GM20000 (cell line): ENCODE measurements at places on chromosomes 1 and 21.
A peak's percentile ranks its signal among the peaks of the same experiment; 100 is the strongest.

DNA sequence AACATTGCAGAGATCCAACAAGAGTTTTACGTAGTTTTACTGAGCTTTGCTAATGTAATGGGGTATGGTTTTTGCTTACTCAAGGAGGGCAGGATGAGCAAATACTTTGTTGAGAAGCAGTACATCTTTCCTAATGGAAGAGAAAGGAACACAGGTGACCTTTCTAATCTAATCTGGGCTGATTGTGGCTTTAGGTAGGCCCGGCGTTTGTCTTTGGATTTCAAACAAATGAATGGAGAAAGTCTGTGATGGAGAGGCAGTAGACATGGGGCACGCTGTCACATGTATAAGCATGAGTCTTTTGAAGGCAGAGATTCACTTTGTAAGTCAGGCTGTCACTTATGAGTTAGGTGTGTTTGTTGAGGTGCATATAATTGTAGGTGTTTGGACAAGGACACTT, 1.7 kb downstream of the PLEKHM2 start:
- DNase-seq = no peak

GRCh38 chr1:216804111-216804510, 80.9 kb upstream of the ESRRG start:
- no peak for DNase-seq

GRCh38 chr1:63730211-63730610, 43.6 kb upstream of the ROR1 start:
- no peak for DNase-seq

- no peak for DNase-seq
Measured at GRCh38 chr1:112054510-112054909, 65.0 kb upstream of the KCND3 start.

DNA sequence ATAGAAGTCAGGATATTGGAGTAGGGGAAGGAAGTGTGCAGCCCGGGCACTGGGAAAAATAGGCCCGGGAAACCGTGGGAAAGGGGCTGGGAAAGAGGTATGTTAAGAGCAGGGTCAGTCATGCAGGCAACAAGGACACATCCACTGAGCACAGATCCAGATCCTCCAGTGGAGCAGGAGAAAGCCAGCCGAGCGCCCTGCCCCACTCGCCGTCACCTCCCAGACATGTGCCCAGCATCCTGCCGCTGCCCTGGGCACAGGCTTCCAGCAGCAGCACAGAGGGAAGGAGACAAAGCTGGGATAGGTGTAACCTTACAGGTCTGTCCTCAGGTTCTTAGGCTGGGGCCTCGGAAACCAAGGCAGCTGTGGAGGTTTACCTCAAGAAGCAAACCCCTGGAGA, 64.2 kb downstream of the FAM163A start:
- DNase-seq = no peak

DNA sequence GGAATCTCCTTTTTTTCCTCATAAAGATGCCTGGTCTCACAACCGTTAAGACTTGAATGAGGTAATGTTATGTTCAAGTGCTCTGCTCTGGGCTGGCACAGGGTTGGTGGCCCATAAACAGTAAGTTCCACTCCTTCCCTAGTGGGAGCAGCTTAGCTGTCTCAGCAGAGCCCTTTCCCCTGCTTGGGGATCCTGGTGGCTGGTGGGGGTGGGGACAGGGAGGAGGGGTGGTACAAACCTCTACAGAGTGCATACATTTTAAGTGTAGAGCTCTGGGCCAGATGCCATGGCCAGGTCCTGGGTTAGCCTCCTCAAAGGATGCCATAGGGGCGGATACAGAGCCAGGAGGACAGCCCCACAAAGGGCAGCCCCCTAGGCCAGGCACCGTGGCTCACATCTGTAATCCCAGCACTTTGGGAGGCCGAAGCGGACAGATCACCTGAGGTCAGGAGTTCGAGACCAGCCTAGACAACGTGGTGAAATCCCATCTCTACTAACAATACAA, 20.7 kb upstream of the PADI1 start:
- DNase-seq = no peak

DNA sequence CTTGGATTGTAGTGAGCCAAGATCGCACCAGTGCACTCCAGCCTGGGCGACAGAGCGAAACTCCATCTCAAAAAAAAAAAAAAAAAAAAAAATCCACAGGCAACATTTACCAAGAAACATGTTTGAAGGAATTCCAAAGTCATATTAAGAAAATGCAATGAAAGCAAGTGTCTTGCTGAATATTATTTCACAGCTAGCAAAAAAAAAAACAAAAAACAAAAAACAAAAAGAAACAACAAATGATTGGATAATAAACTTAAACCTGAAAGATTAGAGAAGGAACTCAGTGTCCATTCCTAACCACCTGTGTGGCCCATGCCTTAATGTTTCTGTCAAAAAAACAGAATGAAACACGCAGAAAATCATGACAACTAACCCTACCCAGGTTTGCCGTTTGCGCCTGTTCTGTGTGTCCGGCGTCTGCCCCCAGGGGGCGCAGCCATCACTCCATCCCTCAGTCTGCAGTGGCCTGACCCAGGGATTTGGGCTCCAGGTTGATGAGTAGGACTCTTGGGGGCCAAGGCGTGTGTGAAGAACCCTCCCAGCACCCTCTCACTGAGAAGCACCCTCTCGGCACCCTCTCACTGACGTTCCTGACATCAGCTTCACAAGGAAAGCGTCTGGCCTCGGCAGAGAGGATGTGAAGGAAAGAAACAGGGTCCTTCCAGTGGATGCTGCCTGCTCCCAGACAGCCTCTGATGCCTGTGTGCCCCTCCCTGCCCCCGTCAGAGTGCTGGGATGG, 19.2 kb upstream of the PTTG1IP start:
- DNase-seq = peak; percentile 84

DNA sequence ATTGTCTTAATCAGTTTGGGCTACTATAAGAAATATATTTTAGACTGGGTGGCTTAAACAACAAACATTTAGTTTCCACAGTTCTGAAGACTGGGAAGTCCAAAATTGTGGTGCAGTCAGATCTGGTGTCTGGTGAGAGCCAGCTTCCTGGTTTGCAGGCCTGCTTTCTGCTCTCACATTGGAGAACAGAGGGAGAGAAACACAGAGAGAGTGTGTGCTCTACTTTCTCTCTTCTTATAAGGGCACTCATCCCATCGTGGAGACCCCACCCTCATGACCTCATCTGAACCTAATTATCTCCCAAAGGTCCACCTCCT, 4.1 kb downstream of the LEPR start:
- no peak for DNase-seq

GRCh38 chr1:1196431-1197187, 9.8 kb downstream of the TNFRSF18 start:
- DNase-seq = no peak

GRCh38 chr1:110501488-110502132, 17.4 kb downstream of the KCNA10 start:
- no peak for DNase-seq

DNA sequence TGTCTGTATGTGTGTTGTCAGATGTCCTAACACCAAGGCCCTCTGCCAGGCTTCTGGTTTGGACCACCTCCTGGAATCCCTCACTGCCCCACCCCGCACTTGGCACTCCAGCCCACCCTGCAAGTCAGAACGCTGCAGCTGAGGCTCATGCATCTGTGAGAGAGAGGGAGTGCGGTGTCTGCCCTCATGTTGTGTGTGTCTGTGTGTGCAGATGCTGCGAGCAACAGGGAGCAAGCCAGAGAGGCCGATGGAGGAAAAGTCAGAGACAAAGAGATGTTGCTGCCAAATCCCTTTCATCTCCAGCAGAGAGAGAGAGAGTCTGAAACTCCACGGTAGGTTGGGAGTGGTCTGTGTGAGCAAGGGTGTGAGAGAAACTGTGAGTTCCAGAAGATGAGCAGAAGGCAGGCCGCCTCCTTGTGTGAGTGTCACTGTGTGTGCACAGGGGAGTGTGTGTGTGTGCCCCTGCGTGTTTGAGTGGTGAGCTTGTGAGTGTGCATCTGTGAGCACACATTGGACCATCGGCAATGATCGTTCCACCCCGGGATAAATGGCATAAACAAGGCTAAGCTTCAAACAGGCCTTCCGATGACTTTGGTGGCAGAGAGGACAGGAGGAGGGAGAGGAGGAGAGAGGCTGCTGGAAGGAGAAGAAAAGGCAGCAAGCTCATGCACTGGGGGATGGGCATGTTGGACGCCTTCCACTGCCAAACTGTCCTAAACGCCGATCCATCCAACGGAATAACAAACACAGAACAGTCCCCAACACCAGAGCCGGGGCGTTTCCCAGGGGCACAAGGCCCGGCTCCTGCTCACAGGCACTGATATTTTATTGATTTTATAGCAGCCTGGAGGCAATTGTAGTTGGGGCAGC, 99.2 kb upstream of the GRIK3 start:
- no peak for DNase-seq

GRCh38 chr1:8667869-8668594, 149.4 kb downstream of the RERE start:
- no peak for DNase-seq

GRCh38 chr1:63545780-63546179, 22.5 kb downstream of the EFCAB7 start:
- no peak for DNase-seq

DNA sequence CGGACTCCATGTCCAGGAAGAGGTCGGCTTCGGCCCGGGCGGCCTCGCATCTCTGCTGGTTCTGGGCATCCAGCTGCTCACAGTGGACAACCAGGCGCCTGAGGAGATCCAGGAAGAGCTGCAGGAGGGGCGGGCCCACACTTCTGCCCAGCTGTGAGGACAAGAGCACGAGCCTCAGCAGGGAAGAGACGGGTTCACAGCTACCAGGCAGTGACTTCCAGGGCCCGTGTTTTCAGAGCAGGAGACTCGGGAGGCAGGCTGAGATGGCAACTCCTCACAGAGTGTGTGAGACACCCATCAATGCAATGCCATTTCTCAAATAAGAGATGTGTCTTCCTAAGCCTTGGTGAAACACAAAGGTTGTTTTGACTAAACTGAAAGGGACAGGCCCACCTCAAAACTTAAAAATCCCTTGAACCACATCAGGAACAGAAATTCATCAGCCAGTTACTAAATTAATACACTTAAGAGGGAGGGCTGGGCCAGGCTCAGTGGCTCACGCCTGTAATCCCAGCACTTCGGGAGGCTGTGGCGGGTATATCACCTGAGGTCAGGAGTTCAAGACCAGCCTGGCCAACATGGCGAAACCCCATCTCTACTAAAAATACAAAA, 43.4 kb downstream of the URB1 start:
- DNase-seq = no peak

- DNase-seq = no peak
Measured at GRCh38 chr1:64896551-64896950, 69.8 kb downstream of the JAK1 start.

GRCh38 chr1:164369698-164370365, 189.2 kb upstream of the PBX1 start:
- no peak for DNase-seq

DNA sequence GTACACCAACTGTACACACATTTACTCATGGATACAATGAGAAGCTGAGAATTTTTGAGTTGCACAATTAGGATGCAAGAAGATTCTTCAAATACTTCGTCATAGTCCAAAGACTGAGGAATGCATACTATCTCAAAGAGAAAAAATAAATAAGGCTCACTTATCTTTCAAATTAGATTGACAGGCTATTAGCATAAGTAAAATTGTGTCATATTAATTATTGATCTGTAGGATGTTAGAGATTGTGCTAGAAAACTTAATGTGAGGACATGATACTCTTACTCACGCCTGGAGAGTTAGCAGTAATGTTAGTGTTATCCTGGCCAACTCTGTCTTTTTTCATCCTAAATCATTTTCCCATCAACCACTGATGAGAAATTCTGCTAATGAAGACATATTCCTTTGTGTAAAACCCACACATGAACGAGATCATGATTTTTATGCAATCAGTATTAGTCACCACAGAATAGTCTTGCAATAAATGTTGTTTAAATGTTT, 659.0 kb downstream of the LTN1 start:
- DNase-seq = no peak

DNA sequence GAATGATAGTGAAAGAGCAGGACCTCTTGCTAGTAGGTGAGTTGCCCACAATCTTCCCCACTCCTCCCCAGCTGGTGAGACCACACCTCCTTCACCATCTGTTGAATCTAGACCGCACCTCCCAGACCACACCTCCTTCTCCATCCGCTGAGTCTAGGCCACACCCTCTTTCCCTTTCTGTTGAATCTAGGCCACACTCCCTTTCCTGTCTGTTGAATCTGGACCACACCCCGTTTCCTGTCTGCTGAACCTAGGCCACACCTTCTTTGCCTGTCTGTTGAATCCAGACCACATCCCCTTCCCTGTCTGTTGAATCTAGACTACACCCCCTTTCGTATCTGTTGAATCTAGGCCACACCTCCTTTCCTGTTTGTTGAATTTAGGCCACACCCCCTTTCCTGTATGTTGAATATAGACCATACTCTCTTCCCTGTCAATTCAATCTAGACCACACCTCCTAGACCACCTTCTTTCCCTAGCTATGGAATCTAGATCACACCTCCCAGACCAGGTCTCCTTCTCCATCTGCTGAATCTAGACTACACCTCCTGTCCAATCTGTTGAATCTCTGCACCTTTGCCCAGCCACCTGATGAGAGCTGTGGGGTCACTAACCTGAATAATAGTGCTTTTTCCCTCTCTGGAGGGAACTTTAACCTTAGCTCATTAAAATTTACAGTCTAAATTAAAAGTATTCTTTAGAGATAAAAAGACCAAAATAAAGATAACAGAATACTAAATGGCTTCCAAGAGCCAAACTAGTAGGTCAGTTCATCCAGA, 116.3 kb downstream of the DAB1 start:
- DNase-seq = peak; percentile 6

GRCh38 chr1:32998064-32998463, 33.5 kb upstream of the RNF19B start:
- DNase-seq = no peak

- DNase-seq = no peak
Measured at GRCh38 chr1:16076865-16077238, 3.4 kb upstream of the FAM131C start.

- no peak for DNase-seq
Measured at GRCh38 chr1:231619257-231619634, 7.3 kb upstream of the DISC1 start.

- DNase-seq = no peak
Measured at GRCh38 chr1:89873770-89874169, 52.9 kb downstream of the LRRC8D start.

DNA sequence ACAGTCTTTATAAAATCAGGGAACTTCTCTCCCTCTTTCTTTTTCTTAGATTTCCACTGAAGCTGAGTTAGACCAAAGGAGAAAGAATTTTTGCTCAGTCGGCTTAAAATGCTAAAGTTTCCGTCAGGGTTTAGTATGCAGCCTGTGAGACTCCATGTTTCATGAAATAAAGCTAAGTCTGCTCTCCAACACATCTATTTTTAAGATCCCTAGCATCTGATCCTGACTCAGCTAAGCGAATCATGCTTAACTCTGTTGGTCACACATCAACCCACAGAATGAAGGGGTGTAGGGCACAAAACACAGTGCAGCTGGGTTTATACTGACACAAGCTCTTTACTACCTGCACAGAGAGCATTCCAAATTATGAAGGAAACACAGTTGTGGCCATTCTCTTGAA, 102.4 kb upstream of the ZNF281 start:
- no peak for DNase-seq
